Cortex of kidney (tissue), 1 donor: ENCODE measurements at places on chromosomes 2 and 18.

GRCh38 chr2:206875701-206876100 lies 63.6 kb upstream of the CPO start:
- DNase-seq: no peak

GRCh38 chr2:10471046-10471571 lies 23.0 kb upstream of the ODC1 start:
- DNase-seq: no peak

DNA sequence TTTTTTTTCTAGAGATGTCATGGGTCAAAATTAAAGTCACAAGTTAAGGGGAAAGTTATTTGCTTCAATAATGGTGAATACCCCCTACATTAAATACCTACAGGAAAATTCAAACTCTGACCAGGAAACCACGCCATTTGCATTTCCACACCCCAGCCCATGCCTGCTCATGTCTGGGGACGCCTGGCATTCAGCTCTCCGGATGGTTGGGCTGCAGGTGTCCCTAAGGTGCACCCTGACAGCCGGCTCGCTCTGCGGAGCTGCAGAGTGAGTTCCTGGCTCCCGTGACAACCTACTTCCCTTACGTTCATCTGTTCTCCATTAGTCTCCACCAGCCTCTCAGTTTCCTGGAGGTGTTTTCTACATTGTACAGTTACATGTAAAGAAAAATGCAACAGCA lies 122.7 kb upstream of the RIOK3 start:
- DNase-seq: no peak

GRCh38 chr2:238100049-238100820 lies at the start of gene ESPNL:
TSS of gene ESPNL (plus strand) at chr2:238100340. CDS start at chr2:238100420, 80 bp downstream.
- no peak for DNase-seq

DNA sequence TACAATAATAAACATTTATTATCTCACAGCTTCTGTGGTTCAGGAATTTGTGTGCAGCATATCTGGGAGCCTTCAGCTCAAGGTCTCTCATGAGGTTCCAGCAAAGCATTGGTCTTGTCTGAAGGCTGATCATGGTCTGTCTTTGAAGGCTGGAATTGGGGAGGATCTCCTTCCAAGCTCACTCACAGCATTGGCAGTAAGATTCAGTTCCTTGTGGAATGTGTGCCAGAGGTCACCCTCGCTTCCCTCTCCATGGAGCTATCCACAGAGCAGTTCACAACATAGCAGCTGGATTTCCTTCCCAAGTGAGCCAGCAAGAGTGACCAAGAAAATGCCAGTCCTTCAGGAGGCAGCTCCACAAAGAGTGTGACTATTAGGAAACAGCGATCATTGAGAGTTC lies 202.2 kb upstream of the ST6GAL2 start:
- no peak for DNase-seq

DNA sequence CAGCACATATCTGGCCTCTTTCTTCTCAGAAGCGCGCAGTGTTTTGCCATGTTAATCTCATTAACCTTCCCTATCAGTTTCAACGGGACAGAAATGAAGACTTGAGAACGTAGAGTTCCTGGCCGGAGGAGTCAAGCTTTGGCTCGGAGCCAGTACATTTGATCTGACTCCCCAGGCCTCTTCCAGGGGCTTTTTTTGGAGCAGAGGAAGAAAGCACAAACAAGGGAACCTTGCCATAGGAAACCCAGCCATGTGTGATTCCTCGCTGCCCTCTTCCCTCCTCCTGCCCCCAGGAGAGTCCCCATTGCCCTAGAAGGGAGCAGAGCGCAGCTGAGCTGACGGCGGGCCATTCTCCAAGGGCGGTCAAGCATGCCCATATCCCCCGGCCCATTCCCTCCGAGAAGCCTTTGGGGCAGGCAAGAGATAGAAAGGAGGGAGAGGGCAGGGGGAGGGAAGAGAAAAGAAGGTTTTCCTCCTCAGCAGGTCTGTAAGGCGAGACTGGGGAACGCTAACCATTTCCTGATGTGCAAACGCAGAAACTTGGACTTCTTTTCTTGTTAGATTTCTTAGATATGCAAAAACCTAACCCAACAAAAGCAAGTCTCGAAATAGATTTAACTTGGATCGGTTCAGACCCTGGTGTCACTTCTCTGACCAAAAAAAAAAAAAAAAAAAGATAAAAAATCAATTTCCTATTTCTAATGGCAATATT lies 63.7 kb upstream of the POU3F3 start:
- no peak for DNase-seq

DNA sequence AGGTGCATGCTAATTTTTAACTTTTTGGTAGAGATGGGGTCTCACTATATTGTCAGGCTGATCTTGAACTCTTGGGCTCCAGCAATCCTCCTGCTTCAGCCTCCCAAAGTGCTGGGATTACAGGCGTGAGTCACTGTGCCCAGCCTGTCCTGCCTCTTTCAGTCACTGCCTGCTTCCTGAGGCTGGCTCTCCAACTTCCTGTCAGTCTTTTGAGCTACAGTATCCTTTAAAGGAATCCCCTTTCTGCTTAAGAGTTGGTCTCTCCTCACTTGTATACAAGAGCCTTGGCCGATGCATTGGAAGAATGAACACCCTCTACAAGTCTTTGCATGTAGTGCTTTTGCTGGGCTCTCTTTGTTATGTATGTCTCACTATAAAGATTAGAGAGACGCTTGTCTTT lies 88.4 kb upstream of the SMAD2 start:
- DNase-seq: no peak

DNA sequence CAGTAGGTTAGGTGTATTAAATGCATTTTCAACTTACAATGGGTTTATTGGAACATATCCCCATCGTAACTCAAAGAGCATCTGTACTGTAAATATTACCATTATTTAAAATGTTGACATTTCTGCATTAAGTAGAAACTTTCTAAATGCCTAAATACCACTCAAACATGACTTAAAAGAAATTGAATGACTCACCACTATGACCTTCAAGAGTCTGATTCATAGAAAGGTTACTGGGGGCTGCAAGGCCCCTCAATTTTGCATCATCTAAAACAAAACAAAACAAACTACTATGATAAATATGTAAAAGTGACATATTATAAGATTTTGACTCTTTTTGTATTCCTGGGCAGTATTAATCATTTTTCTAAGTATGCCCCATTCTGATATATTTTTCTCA lies 7.6 kb downstream of the WDR35 start:
- no peak for DNase-seq

DNA sequence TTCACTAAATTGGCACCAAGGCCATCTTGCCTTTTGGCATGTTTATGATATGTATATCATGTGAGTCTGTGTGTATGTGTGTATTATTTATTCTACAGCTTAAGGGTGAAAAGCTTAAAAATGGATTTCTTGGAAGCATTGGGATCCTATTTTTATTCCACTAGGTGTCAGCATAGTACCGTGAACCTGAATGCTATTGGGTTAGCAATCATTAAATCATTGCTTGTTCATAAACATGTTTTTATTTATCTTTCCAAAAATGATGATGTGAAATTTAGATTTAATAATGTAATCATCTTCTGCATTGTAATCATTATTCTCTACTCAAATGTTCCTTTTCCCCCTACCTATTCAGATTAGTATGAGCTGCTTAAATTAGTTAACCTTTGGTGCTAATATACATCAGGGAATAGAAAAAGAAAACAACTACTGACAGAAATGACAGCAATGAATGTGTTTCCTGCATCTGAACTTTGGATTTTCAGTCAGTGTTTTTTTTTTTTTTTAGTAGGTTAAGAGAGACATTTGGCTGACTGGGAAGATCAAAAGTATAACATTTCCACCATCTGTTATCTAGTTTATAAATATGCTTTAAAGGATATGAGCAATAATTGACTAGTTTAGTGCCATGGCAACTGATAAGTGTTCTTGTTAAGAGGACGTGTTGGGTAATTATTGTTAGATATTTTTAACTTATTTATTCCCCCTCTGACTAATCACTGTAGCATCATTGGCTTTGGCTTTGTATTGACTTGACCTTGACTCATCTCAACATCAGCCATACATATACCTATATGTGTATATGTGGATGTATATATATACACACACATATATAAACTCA lies 14.1 kb upstream of the ZSWIM2 start:
- DNase-seq: no peak

DNA sequence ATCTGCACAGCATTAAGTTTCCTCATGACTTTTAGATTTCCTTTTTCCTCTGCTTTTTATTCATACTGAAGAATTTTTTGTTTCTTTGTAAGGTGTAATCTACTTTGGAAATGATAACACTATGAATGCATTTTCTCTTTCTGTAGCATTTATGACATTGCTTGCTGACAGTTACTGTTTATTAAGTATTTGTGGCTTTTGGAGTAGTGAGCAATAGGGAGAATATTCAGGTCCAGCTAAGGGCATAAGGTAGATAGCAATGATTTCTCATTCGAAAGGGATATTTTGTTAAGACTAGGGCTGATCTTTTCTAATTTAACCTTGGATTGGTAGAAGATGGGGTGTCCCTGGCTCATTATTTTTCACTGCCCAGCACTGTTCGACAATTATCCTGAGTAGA lies 80.3 kb downstream of the XRCC5 start:
- DNase-seq: no peak

- DNase-seq: no peak
These were observed 638.0 kb upstream of the ZEB2 start for GRCh38 chr2:145157741-145158591.
